COR-L47 (cell line): ENCODE measurements at places on chromosomes 4 and X.

DNA sequence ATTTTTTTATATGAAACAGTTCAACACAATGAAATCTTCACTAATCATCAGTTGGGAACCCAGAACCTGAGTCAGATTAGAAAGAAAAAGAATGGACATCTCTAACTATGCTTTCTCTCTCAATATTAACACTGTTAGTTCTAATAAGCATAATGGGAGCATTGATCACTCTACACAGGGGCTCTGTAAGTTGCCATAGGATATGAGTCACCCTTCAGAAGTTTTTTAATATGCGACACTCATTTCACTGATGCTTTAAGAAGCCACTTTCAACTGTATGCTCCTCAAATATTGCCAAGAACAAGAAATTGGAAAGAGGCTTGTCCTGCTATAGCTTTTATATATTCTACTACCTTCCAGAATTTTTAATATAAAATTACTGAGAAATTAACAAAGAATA, 187.0 kb downstream of the AASDH start:
- no peak for DNase-seq

- DNase-seq, result no peak
Measured at GRCh38 chr4:40418430-40419230, 83.5 kb downstream of the CHRNA9 start.

GRCh38 chr4:26032630-26033317, 118.8 kb downstream of the SMIM20 start:
- DNase-seq, result peak; percentile 11

- no peak for DNase-seq
Measured at GRCh38 chr4:102606846-102607450, 105.8 kb downstream of the NFKB1 start.

GRCh38 chr4:138866314-138866713, 149.3 kb upstream of the NOCT start:
- DNase-seq, result no peak

- DNase-seq, result no peak
Measured at GRCh38 chr4:139689093-139689722, 23.6 kb downstream of the MGST2 start.

- no peak for DNase-seq
Measured at GRCh38 chrX:109299091-109299490, 182.8 kb downstream of the GUCY2F start.

DNA sequence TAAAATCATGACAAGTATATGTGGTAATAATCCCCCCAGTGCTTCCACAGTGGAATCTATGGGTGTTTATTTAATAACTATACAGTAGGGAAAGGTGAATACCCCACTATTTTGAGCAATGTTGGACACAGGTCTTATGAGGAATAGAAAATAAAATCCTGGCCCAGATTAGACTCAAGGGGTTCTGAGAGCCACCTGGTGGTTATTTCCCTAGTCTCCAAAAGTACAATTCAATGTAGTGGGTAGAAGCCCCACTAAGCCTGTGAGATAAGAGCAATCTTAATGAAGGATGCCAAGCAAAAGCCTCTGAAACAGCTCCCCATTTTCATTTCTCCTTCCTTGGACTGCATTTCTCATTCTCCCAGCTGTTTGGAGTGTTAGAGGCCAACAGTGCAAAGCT, 328.2 kb upstream of the NR3C2 start:
- no peak for DNase-seq

DNA sequence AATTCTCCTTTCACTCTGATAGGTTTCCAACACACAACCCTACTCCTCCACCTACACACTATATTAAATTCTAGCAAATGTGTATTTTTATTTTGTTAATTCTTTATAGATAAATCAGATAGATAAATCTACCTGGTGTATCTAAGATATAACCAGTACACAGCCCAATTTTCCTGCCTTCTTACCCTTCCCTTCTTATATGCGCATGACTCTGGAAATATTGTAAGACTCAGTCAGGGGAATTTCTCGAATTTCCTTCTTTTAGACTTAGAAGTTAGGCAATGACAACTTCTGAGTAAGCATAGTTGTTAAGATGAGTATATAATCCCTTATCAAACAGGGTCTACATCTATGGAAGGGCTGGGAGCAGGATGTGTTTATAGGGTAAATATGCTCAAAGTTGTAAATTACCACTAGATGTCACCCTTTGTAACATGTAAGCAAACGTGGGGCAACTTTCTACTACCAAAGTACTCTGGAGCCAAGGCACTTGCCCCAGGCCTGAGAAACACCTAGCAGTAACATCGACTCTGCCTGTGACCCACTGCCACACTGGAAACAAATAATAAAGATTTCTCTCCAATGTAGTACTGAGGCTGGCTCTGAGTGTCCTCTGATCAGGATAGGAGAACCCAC, 444.7 kb downstream of the IQCM start:
- peak; percentile 66 for DNase-seq

DNA sequence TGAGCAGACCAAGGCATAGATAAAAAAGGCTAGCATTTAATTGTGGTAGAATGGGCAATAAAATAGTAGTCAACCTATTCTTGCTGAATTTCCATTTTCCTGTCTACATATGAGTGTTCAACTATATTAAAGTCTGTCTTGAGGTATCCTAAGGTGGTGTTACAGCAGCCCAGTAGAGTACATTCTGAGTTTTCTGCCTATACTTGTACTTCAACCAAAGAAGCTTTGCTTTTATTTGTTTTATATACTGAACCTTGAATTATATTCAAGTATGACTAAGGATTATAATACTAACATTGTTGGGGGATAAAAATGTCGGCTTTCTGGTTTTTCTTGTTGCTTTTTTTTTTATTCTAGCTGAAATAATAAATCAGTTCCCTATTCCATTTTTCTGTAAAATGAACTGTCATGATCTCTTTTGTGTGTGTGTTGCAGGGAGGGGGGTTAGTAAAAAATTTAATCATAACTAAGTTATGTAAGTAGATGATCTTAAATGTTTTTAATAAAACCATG, 106.7 kb downstream of the PDLIM5 start:
- DNase-seq, result no peak

DNA sequence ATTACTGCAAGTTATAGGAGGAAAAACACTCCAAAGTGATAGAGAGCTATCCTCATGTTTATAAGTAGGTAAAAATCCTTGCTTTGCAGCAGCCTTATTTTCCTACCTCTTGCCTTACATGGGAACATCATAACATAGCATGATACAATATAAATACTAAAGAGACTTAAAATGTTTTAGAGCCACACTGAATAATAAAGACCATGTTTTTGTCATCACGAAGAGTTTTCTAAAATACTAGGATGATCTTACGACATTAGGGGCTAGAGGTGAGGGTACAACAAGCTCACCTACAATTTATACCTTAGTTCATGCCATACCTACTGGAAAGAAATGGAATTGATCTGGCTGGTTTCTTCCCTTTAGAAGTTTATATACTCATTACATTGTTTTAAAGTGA, 184.8 kb downstream of the FBXW7 start:
- DNase-seq, result no peak

GRCh38 chrX:74550295-74550802, 64.1 kb downstream of the RLIM start:
- peak; percentile 63 for DNase-seq

DNA sequence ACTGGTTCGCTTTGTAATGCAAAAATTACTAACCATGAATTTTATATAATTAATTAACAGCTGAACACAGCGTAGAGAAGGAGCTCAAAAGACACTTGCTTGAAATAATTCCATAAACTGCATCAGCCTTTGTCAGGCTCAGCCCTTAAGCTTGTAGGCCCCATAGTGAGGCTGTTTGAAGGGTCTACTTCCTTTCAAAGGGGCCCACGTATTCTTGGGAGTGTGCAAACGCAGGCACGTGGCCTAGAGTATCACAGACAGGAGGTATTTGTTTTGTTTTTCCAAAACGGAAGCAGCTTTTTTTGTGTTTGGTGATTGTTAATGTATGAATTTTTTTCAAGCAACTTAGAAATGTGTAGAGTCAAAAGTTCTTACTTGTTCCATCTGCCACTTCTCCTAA, 25.6 kb upstream of the EGF start:
- no peak for DNase-seq

GRCh38 chrX:119008110-119008744, 33.8 kb downstream of the LONRF3 start:
- DNase-seq, result peak; percentile 18

DNA sequence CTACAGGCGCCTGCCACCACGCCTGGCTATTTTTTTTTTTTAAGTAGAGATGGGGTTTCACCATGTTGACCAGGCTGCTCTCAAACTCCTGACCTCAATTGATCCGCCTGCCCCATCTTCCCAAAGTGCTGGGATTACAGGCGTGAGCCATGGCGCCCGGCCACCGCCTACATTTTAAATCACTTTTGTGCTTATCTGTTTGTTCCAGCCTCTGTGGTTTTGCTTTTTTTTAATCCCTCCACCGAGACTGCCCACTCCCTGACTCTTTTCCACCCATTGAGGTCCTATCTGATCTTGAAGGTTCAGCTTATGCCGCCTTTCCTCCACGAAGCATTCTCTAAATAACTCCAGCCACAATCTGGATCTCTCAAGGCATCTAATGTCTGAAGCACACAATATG, 73.5 kb downstream of the CHRDL1 start:
- DNase-seq, result no peak

- no peak for DNase-seq
Measured at GRCh38 chr4:19850909-19851308, 400.8 kb upstream of the SLIT2 start.

- peak; percentile 69 for DNase-seq
Measured at GRCh38 chr4:148926276-148927260, 484.4 kb upstream of the NR3C2 start.

- no peak for DNase-seq
Measured at GRCh38 chrX:40325161-40325560, 227.4 kb upstream of the BCOR start.

- DNase-seq, result no peak
Measured at GRCh38 chr4:3401436-3402171, 40.2 kb upstream of the HGFAC start.

DNA sequence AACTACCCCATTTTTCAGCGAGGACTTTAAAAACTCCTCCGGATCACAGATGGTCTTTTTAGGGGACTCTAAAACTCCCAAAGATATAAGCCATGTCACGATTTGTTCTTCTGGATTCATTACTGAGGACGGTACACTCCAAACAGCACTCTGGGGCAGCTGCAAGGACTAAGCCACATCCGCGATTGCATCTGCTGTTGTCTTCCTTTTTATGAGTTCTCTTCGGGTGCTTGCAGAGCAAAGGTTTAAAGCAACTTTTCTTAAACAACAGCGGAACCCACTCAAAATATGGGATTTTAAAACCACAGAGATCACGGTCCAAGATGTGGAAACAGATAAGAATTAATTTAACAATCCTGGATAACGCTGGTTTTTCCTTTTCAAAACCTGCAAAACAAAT, at the start of gene ARHGEF6:
ARHGEF6 (minus strand) TSS at position 170 of the 400 bp plus-strand sequence; CDS start at position 120, 50 bp downstream.
- DNase-seq, result no peak

- no peak for DNase-seq
Measured at GRCh38 chr4:130403221-130403620, 1307.3 kb downstream of the C4orf33 start.

DNA sequence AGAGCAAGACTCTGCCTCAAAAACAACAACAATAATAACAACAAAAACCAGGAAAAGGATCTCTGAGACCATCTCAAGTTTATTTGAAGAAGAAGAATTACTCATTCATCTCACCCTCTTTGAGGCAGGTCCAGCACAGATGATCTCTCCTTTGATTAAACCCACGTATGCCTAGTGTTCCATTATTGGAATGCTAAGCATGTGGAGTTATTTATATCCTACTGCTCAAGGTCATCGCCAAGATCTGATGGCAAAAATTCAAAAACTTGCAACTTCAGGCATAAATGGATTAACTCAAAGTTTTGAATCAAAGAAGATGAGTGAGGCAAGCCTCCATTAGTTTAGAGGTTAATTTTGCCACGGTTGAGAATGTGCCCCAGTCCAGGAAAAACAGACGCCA, 184.2 kb downstream of the DHRSX start:
- DNase-seq, result no peak

DNA sequence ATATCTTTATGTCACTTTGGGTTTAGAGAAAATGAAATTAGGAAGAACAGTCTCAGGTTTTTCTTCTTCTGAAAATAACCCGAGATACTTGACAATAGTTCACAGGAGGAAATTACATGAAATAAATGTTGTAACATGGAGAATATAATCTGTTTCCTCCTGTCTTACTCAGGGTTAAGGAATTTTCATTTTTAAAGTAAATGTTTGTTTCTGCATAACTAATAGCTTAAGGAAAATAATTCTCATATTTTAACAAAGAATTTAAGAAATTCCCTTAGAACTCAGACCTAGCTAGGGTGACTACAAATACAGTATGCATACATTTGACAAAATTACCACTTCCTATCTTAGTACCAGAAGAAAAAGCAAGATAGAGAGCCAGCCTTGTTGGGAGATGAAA, 17.2 kb upstream of the SPRY1 start:
- no peak for DNase-seq

DNA sequence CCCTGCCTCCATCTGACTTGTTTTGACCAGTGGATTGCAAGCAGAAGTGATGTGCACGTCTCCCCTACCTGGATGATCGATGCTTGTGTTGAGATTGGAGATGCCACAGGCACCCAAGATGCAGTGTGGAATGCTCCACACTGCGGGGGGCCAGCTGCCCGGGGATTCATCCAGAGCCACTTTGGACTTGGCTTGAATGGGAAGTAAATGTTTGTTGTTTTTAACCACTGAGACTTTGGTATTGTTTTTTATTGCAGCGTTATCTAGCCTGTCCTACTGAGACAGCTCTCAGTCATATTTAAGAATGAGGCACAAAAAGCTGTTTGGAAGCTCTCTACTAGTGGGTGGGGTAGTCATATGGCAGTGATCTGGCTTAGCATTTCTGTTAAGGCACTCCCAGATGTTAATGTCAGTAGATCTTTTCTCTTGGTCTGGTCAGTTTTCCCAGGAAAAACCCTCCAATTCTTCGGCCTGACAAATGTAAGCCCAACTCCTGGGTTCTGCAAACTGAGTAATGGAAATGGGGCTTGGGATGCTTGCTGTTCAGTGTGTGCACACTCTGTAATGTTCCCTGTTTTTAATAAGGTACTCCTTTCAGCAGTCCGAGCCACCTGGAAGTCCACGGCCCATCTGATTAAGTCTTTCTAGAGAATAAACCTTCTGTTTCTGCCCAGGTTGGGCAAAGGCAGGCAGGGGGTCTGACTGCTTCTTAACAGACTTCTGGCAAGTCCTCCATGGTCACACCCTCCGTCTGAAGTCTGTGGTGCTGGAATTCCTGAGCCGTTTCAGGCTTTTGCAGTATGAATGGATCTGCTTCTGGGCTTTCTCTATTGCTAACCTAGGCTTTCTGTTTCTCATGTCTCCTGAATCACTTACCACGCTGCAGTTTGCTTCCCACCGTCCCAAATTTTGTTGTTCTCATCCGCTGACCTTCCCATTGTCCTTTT, 74.8 kb downstream of the WWC2 start:
- DNase-seq, result no peak

GRCh38 chr4:183727482-183727881, 68.4 kb downstream of the TRAPPC11 start:
- no peak for DNase-seq

- DNase-seq, result no peak
Measured at GRCh38 chr4:157576671-157577217, 356.2 kb downstream of the GRIA2 start.

DNA sequence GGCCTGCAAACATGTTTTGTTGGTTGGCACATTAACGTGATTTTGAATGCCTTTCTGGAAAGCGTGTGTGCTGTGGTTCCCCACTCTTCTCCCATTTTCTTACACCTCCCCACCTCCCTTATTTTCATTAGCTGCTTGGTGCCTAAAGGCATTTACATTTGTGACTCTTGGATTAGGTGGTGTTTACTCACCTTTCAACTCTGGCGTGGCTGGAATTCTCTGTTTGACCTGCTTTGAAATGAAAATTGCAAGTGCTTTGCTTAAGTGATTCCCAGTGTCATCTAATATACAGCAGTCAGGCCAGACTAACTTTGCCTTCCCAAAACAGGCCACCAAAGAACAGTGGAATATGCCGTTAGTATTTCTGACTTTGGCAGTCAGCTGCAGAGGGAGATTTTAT, 80.5 kb downstream of the NHSL2 start:
- no peak for DNase-seq
